Stimulated activated CD4-positive, alpha-beta T cell treated with anti-CD3 and anti-CD28 coated beads, Interleukin-12 subunit alpha, Interleukin-12 subunit beta, amount 100 ng/mL, for 24 hours (primary cell): ENCODE measurements at places on chromosomes 2 and 18.

DNA sequence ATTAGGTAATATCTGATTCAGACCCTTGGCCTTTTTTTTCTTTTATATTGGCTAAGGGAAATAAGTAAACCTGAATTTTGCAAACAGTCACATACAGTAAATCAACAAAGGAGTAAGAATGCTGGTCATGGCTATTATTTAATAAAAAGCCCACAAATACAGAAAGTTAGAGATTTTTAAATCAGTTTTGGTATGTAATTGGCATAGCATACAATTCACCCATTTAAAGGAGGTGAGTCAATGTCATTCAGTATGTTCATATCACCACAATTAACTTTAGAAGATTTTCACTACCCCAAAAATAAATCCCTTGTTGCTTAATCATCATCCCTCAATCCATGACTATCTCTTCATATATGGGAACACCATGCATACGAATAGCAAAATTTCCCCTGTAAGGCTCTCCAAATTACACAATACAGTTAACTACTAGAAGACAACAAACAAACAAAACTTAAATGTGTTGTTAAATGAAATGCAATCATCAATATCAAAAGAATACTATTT, 45.9 kb upstream of the NYAP2 start:
- DNase-seq, result no peak

- no peak for DNase-seq
These were observed 154.7 kb downstream of the CHST9 start for GRCh38 chr18:27030421-27030820.

GRCh38 chr2:122486086-122486485, 730.6 kb downstream of the TSN start:
- no peak for DNase-seq

DNA sequence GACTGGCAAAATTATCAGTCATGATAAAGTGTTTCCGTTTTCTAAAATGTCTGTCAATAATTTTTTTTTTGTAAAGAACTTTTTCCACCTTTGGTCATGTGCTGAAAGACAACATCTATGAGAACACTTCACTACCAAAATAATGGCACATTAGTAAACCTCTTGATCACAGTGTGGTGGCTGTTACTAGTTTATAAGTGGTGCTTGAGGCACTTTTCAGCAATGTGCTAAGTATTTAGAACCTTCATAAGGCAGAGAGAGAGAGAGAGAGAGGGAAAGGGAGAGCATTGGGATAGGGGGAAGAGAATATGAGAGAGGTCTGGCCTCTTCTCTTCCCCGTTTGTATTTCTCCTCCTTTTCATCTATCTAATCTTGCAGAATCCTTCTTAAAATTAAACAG, 1.1 kb upstream of the NYAP2 start:
- DNase-seq, result no peak

DNA sequence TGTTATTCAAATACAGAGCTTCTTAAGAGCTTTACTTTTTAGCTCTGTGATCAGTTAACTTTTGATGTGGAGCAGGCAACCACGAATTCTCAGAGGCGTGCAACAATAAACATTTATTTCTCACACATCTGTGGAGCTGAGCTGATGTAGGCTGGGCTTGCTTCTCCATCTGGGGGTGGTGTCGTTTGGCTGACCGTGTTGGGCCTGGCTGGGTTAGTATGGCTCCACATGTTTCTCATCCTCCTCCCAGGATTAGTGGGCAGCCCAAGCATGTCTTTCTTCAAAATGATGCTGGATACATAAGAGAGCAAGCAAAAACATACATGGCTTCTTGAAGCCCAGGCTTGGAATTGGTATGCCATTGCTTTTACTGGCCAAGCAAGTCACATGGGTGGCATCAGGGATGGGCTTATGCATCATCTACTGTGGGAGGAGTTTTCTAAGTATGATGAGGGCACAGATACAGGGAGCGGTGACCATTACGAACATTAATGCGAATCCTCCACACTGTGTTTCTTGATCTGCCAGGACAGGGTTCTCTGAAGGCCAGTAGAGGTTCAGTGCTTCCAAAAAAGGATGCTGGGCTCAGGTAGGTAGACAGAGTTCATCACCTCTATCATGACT, 157.0 kb upstream of the TNP1 start:
- no peak for DNase-seq

GRCh38 chr2:174263997-174264396, 15.7 kb upstream of the OLA1 start:
- no peak for DNase-seq
